ENCODE measurements at places on chromosomes 3 and 15. TPM values are rescaled to one million over a fixed set of nuclear protein-coding genes. Genes with fewer than 3 reads are reported as not detected.

GRCh38 chr3:18135060-18135814, 289.9 kb downstream of the SATB1 start:
- DNase-seq, result no peak

- DNase-seq, result no peak
Observed at GRCh38 chr3:73411993-73412392, 212.7 kb downstream of the PDZRN3 start.

GRCh38 chr3:95923496-95924210, 890.7 kb upstream of the EPHA6 start:
- peak; percentile 37 for DNase-seq

- DNase-seq, result no peak
Observed at GRCh38 chr3:98172621-98173020, 6.1 kb downstream of the OR5H15 start.

DNA sequence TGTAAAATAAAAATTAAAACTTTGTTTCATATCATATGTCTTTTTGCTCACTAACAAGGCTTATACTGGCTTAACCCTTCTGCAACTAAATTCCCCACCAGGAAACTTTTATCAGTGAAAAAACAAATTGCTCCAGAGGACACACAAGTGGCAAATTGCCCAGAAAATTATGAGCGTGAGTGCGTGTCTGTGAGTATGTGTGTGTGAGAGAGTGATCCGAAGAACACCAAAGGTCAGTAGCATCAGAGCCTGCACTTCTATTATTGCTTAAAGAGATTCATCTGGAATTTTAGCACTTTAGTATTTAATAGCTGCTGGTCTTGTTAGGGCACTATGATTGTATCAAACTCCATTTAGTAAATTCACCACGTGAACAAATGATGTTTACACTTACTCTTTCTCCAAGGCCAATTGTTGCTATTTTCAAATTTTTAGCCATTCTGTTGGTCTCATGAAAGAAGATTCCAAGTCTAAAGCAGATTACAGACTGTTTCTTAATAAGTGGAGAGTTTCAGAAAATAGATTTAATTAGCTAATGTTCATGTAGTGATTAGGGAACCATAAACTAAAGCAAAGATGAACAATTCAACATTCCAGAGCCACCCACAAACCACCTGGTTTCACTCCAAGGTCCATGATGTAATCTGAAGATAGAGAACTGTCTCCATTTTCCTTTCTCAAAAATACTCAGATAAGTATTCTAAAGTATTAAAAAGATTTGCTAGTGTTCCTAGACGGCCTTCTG, 91.1 kb upstream of the IL12A start:
- no peak for DNase-seq

Gene KBTBD13
- not detected for total RNA-seq

DNA sequence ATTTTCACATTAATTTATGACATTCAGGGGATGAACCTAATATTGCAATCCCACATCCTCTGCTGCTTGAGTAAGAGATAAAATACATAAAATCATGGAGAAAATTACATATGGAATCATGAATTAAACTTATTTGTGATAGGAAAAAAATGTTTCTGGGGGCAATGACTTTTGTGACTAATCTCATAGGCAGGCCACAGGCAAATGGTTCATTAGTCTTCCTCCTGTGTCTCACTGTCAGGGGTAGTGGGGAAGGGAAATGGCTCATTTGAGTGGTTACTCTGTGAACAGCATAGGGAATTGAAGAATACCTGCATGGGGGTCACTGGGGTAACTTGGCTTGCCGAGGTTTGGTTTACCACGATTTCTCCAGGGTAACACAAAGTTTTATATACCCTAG, 72.0 kb downstream of the TFG start:
- no peak for DNase-seq

Gene FETUB
- total RNA-seq, result not detected

Gene HESX1
- 0.52 TPM for total RNA-seq

Gene IGSF10
- 13.6 TPM for total RNA-seq

- no peak for DNase-seq
Observed at GRCh38 chr3:124364317-124365020, 365.8 kb upstream of the UMPS start.

- DNase-seq, result no peak
Observed at GRCh38 chr3:71600646-71601288, 17.2 kb upstream of the FOXP1 start.

DNA sequence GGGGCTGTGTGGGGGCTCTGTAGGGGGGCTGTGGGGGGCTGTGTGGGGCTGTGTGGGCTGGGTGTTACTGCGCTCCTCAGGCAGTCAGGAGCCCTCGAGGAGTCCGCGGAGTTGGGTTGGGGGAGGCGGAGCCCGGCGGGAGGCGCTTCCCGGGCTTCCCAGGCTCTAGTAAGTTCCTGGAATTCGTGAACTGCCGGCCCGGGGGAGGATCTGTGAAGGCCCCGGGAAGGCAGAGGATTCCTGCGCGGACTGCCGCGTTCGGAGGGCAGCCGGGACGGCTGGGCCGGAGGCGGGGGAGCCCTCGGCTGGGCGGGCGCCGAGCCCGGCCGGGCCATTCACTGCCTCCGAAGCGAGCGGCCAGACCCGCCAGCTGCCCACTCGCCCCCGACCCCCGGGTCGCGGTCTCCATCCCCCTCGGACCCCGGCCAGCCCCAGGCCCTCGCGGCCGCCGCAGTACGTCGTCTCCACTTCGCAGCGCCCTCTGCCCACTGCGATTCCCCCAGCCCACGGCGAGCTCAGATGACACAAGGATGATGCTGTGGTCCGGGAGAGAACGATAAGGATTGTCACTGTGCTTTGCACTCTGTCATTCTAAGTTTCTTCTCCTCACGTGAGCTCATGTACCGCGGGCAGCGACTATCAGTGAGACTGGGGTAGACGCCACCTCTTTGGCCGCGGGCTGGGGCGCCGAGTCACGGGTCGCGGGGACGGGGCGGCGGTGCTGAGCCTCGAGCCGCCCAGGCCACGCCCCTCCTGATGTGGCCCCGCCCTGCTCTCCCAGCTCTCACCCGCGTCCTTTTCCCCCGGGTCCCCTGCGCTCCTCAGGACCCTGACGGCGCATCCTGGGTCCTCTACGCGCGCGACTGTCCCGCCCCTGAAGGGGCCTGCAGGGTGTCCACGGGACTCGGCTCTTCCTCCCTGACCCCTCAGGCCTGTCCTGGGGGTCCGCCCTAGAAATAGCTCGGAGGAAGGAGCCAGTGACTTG, 65.3 kb downstream of the KLF13 start:
- DNase-seq, result peak; percentile 79

DNA sequence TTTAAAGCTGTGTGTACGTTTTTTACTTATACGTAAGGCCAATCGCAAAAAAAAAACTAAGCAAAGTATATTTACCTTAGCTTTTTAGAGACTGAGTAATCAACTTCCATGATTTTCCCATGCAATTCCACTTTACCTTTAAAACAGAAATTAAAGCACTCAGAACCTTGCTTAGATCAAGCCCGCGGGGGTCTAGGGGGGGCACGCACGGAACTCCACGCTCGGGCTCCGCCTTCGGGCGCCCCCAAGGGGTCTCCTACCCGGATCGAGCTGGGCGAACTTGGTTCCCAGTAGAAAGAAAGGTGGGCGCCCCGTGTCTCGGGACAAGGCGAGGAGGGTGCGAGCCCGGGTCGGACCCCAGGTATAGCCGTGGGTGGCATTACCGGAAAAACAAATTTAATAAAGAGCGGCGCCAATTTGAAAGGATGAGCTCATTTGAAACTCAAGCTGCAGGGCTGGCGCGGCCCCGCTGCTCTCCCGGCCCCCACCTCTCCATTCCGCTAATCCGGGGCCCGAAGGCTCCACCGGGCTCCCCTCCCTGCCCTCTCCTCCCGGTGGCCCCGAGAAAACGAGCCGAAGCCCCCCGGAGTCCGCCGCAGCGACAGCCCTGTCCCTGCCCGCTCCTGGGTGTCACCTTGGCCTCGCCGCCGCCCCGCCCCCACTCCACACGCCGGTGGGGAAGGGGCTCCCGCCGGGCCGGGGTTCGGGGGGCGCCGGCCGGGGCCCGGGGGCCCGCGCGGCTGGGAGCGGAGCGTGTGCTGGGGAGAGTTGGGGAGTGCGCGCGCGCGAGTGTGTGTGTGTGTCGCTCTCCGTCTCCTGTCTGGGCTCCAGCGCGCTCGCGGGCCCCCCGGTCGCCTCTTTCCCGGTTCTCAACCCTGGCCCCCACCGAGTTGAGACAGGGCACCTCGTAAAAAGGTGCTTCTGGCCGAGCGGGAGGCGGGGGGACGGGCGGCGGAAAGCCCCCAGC, 1.5 kb downstream of the IGF2BP2 start:
- no peak for DNase-seq

DNA sequence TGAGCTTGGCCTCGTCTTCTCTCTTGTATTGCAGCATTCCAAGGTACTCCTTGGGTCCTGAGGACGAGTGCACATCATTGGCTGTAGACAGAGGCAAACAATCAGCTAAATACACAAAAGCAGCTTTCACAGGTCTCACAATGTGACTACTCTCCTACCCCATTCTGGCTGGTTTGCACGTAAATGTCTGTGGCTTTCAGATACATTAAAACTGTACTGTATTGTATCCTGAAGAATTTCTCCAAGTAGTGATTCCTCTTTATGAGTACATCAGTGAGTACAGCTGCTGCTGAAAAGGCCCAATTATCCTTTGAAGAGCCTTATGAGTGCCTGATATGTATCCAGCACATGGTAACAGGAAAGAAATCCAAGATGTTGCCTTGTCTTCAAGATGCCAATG, 22.0 kb upstream of the GNB5 start:
- DNase-seq, result no peak

DNA sequence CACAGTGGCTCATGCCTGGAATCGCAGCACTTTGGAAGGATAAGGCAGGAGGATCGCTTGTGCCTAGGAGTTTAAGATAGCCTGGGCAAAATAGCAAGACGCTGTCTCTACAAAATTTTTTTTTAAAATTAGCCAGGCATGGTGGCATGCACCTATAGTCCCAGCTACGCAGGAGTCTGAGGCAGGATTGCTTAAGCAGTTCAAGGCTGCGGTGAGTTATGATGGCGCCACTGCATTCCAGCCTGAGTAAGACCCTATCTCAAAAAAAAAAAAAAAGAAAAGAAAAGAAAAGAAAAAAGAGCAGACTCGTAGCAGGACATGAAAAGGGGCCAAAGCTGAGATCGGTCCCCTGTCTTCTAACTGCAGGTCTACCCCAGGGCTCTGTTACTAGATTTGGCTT, 18.9 kb downstream of the SRGAP3 start:
- DNase-seq, result no peak

Gene ACVR2B
- 8.6 TPM for total RNA-seq

Gene CPNE4
- 0.20 TPM for total RNA-seq

Gene C3orf80
- 0.55 TPM for total RNA-seq

DNA sequence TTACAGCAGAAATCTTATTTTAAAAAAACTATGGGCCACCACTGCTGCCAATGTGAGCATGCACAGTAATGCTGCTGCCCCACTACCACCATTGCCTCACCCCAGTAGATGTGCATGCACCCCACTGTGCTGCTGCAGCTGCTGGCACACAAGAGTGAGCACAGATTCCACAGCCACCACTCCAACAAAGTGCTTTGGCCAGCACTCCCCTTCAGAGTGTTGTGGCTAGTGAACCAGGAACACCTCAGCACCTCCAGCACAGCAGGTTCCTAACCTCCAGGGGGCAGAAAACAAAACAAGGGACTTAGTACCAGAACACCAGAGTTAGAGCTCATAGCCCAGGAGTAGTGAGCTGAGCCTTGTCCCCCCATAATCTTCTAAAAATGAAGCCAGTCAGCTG, 629.6 kb downstream of the PYDC2 start:
- no peak for DNase-seq

DNA sequence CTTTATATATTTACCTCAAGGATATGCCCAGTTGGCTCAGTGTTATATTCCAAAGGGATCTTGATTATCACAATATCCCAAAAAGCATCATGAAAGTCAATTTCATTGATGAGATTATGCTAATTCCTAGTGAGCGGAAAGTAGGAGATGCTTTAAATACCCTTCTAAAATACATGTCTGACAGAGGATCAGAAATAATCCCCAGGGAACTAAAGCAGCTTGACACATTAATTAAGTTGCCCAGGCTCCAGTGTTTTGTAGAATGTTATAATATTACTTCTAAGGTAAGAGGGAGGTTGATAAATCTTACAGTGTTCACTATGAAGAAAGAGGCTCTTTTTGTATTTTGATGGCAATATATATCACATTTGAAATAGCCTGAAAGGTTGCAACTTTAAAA, 767.5 kb upstream of the ROBO1 start:
- DNase-seq, result no peak

GRCh38 chr15:31975830-31976229, 54.5 kb upstream of the CHRNA7 start:
- DNase-seq, result no peak

GRCh38 chr3:123780656-123781055, 103.5 kb downstream of the MYLK start:
- no peak for DNase-seq

DNA sequence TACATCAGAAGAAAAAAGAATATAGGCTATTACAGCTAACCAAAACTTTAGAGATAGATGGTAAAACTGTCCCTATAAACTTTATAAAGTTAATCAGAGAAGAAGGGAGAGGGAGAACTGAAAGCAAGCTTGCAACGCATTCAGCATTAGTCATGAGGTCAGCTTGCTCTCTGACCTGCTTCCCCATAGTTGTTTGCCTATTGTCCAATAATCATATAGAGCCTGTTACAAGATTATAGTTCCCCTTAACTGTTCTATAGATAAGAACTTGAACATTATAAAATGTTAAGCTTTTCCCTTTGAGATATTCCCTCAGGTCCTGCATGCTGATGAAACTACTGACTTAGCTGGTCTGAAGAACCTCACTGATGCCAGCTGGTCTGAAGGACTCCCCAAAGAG, 74.5 kb downstream of the CPNE4 start:
- DNase-seq, result no peak

DNA sequence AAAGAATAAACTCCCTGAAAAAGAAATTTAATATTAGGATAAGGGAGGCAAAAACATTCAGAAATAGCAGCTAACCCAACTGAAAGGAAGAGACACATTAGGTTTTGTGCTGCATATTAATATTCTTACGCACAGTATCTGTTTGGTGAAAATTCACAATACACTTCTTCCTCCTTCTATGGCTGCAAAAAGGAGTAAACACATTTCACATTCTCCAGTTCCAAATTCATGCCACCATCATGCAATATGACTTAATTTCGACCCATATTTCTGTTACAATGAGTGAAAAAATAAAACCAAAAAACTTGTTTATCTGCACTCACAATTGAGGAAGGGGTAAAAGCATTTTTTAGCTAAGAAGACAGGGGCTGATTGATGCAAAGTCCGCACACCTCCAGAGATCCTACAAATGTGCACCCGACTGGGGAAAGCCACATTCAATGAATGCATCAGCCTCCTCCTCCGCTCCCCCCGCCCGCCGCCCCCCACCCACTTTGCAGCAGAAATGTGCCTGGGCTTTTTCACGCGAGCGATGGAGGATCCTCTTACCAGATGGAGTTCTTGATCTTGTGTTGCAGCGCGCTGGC, 1.0 kb downstream of the RFX7 start:
- DNase-seq, result no peak

GRCh38 chr15:77179541-77179998, 108.7 kb upstream of the TSPAN3 start:
- DNase-seq, result no peak

DNA sequence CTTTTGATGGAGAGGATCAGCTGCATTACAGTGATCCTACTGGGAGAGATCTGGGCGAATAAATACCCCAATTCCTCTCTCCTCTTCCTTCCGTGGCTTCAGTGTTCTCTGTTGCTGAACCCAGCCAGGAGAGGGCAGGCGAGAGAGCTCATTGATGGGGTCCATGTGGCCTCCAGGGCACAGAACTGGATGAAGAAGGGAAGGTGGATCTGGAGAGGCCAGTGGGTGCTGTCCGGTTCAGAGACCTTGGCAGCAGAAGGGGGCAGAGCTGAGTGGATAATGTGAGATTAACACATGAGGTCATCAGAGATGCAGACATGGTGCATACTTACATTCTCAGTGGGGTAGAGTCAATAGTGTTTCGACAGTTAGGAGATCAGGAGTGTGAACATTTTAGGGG, 193.6 kb downstream of the CLSTN2 start:
- DNase-seq, result peak; percentile 43

All from mucosa of gallbladder (tissue), 1 donor.